ENCODE measurements at places on chromosomes 3 and 15.
A peak's percentile ranks its signal among the peaks of the same experiment; 100 is the strongest.

- no peak for DNase-seq
Measured at GRCh38 chr3:129549006-129549800, 6.2 kb downstream of the H1-8 start.

GRCh38 chr3:150232992-150233451 is 175.1 kb upstream of the TSC22D2 start:
- no peak for DNase-seq

DNA sequence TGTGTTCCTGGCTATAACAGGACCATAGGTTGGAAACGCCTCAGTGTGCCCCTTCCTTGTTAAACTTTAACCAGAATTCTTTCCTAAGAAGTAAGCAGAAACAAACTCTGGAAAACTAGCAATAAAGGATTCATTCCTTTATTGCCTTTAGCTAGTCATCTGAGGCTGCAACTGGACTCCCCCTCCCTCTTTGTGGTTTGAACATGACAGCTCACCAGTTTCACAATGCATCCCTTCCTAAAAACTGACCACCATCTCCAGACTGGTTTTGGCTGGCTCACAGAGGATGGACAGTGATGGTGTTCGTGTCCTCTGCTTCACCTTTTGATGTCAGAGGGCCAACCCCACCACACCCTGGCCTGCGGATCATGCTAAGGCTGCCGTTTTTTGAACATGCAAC is 27.9 kb upstream of the TGFBR2 start:
- DNase-seq = no peak

DNA sequence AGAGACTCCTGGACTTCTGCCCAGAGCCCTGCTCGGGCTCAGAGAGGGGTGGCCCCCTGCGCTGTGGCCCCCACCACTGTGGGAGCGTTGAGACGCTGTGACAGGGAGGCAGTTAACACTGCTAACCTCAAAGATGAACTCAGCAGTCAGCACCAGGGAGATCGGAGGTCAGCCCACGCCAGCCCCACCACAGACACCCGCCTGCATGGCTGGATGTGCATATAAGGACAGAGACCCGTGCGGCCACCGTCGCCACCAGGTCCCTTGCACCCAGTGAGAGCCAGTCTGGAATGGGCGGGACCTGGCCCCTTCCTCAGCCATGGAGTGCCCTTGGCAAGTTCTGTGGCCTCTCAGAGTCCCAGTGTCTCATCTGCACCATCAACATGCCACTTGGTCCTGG is 48.5 kb upstream of the FURIN start:
- DNase-seq = no peak

DNA sequence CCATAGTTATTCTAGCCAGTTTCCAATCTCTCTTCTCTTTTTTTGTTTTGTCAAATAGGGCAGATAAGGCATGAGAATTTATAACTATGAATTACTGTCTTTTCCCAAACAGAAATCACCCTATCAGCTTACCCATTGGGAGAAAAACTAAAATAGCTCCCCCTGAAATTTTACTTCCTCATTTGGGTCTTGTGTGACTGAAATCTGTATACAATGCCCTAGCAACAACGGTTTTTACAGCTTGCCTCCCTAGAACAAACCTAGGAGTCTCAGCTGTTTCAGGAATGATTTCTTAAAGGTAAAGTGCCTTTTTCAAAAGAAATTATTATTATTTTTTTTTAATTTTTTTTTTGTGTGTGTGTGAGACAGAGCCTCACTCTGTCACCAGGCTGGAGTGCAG is 56.8 kb downstream of the CD86 start:
- no peak for DNase-seq

- no peak for DNase-seq
Measured at GRCh38 chr3:61463191-61463590, 98.2 kb upstream of the PTPRG start.

DNA sequence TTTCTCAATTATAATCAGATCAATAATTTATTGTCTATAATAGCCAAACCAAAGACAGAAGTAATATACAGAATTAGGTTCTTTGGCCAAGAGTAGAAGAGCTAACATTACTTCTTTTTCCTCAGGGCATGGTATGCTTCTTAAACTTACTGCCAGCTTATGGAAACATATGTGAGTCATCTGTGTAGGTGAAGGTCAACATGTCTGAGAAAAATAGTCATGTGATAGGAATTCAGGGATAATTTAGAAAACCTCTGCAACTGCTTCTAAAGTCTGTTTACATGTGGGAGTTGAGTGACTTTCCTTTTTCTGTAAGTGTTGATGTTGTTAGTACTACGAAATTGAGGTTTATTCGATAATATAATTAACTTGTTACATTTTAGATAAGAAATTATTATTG is 19.2 kb upstream of the MAP6D1 start:
- DNase-seq = no peak

DNA sequence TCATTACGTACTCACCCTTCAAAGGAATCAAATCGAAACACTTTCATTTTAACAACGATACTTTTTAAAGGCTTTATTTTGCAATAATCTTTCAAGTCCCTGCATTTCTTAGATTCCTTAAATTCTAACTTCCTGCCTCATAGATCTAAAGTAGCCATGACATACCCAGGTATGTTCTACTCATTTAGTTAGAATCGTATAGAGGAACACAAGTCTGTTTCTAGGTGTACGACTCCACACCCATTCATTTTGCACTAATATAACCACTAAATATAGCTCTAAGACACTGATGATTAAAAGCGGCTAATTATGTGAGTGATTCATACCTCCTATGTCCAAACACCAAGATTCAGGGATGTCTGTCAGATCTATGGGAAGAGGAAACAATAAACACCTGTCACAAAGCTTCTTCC is 1.3 kb downstream of the ATP13A3 start:
- DNase-seq = no peak

DNA sequence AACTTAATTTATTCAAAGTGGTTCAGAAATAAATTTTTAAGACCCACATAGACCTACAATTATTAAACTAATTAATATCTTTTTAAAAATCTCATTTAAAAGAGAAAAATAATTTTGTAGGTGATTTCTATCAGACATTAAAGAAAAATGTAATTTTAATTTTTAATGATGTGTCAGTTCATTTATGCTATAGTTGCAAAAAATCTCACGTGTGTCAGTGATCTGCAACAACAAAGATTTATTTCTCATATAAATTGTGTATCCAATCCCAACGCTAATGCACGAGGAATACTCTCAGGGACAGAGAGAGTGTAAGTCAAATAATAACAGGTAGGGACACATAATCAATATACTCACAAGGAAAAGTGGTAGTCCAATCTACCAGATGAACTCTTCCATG is 456.6 kb upstream of the CCDC54 start:
- no peak for DNase-seq

DNA sequence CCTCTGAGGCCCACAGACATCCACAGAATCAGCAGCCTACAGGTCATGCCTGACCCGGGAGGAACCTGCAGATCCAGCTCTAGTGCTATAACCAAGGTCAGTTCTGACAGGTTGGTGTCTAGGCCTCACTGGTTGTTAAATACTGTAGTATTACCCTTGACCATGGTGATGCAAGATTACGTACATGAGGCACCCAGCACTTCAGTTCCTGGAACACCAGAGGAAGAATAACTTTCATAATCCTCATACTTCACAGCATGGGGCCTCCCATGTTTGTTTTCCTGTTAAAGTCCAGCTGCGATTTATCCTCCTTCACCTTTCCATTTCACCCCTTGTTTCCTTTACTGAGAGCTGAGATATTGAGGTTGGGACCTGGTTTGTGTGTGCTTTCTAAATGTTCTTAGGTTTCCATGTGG is 34.4 kb upstream of the GLCE start:
- DNase-seq = no peak

GRCh38 chr3:175580318-175580717 is 721.2 kb downstream of the NAALADL2 start:
- DNase-seq = no peak

- no peak for DNase-seq
Measured at GRCh38 chr3:147705651-147706051, 296.5 kb downstream of the ZIC1 start.

GRCh38 chr3:156274791-156275190 is 154.4 kb downstream of the KCNAB1 start:
- DNase-seq = no peak

- no peak for DNase-seq
Measured at GRCh38 chr15:67253549-67254237, 768 bp downstream of the AAGAB start.

DNA sequence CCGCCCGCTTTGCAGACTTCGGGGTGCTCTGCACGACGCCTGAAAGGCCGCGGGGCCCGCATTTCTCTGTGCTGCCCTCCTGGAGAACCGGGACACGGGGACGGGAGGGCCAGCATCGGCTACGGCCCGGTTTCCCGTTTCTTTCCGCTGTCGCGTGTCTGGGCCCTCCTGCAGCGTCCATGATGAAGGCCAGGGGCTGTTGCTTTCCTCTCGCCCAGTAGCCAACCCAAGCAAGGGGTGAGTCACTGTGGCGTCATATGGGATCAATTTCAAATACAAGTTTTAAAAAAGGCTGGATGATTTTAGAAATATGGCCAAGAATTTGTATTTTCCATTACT is 435 bp downstream of the SLC35G2 start:
- DNase-seq = peak; percentile 19

DNA sequence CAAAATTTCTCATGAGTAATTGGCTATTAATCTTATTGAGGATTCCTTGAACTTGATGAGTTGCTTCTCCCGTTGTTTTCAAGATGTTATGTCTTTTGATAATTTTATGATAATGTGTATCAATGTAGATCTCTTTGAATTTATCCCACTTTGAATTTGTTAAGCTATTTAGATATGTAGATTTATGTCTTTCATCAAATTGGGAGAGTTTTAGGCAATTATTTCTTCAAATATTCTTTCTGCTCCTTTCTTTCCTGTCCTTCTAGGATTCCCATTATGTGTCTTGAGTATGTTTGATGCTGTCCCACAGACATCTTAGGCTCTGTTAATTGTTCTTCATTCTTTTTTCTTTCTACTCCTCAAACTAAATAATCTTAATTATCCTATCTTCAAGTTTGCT is 68.1 kb upstream of the FGD5 start:
- no peak for DNase-seq

DNA sequence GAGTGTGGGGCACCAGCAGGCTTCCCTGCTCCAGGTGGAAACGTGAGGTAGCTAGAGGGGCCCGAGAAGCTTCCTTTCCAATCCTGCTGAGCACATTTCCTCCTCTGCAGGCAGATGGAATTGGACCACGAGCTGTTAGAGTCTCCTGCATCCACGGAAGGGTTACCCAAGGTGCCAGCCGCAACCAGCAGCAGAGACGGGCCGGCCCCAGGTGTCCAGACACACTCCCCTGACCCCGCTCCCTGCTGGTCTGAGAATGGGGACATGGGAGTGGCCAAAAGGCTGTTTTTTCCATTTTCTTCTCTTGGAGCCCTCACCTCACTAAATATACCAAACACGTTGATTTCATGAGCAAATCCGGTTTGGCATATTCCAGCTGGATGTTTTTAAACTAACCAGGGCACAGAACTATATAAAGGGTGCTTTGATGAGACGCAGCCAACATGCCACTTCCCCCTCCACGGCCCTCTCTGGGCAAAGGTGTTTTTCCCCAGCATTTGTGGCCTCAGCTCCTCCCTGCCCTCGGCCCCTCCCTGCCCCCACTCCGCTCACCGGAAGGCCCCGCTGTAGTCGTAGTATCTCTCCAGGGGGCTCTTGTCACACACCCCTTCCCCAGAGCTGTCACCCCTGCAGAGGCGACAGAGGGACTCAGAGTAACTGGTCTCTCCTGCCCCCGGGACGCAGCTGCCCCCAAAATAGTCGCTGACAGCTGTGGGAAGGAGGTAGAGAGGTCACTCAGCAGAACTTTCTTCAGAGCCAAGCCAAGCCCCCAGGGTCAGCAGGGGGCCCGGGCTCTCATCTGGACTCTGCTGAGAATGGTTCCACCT is 7.0 kb downstream of the MELTF start:
- no peak for DNase-seq

DNA sequence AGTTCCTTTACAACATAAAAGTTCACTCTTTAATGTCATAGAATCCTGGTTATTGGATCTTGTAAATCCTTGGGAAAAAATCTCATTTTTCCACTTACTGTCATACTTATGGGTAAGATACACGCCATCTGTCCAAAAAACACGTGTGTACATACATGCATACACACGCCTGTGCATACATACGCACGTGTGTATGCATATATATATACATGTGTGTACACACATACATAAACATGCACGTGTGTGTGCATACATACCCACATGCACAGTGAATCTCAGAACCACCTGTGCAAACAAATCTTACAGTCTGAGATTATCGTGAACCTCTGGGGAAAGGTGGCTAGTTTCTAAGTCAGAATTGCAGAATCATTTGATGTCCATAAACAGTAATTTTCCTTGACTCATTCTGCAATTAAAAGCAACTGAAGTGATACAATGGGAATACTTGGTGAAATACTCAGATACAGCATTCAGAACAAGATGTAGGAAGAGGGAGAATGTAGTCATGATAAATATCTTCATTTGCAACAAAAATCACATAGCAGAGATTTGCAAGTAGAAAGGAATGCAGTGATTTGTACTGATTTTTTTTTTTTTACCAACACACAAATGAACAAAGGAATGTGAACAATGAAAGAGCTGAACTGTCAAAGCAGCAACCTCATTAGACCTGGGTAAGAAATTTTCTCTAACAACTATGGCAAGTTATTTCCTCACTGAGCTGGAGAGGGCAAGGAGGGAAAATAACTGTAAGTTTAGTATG is 160.6 kb upstream of the POU1F1 start:
- DNase-seq = no peak

DNA sequence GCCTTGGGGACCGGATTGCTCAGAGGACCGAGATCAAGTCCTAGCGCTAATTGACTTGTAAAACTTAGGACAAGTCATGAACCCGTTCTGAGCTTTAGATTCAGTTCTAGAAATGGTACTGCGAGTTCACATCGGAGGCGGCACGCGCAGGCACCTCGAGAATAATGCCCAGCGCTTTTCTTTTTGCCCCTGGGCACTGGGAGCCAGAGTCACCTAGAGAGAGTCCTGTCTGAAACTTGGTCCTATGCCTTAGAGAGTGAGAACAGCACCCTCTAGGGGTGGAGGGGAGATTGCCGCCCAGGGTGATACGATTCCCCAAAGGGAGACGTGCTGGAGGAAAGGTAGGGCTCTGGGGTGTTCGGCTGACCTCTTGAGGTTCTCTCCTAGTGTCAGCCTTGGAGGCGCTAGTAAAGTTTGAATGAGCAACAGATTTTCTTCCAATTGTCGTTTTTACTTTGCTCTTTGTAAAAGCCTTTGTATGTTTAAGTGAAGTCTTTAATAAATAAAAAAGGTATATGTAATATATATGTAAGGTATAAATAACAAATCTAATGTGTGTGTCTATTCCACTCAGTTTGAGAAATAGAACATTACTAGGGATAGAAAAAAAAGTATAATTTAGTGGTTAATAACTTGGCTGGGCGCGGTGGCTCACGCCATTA is 826 bp downstream of the EEF1AKMT4 start:
- DNase-seq = peak; percentile 92

- no peak for DNase-seq
Measured at GRCh38 chr3:195714380-195715011, 6.3 kb upstream of the MUC20 start.

Data from activated T-cell treated with anti-CD3 and anti-CD28 coated beads, Interleukin-2, amount 50 U/mL, for 72 hours (primary cell).